ENCODE measurements at places on chromosomes 5 and 9.
A peak's percentile ranks its signal among the peaks of the same experiment; 100 is the strongest.

DNA sequence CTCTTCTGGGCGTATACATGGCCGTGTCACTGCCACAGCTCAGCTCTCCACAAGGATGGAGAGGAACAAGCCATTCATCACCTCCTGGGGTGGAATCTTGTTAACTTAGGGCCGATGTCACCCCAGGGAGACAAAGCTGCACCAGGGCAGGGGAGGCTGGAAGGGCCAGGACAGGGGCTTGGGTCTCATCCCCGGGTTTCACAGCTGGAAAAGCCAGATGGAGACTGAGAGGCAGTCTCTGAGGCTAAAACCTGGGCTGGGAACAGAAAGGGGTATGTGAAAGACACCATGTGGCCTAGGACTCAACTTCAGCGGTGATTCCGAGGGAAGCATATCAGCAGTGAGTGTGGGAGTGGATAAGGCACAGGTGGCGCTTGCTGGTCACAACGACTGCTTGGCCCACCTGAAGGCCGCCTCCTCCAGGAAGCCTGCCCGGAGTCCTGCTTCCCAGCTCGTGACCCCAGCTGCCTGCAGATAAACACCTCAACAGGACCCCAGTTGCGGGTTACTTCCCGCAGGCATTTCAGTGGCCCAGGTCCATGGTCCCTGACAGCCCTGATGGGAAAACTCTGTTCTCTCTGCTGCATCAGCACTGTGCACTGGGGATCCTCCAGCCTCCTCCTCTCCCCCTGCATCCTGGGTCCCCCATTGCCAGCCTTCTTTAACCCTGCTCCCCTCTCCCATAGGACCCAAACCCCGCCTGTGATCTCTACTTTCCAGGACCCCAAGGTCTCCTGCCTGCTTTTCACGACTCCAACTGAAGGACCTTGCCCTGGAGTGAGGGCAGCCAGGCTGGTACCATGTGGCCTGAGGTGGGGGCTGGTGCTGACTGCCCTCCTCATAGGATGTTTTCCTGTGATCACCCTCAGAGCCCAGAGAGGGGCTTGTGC, 51.7 kb upstream of the FCN1 start:
- no peak for DNase-seq

DNA sequence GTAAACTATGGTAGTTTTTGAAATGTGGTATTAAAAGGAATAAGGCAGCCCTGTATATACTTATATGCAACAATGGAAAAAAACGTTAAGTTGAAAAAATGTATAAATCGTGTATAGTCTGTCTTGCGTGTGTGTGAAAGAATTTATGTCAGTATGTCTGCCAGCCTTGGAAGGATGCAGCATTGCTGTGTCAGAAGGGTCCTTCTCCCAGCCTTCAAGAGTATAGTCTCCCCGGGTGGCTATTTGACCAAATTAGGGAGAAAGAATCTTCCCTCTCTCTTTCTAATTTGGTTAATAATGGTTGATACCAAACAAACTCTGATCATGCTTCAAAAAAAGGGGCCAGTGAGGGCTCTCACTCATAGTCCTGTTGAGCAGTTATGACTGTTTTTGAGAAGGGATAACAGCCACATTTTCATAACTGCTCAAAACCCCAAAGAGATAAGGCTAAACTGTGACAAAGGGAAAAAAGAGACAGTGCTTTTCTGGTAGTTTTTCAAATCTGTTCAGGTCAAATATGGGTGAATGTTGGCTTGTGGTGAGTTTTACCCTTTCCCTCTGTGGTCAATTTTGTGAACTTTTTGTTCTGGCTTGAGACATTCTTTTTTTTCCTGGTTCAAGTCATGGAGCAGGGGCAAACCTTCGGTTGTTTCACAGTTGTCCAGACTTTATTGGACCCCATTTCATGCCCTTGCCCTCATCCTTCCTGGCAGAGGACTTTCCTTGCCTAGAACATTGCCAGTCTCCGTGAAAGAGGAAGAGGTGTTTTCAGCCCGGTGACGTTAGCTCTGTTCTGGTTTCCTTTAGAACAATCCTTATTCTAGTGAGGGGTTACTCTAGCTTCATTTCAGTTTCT, 21.0 kb downstream of the SNX30 start:
- no peak for DNase-seq

DNA sequence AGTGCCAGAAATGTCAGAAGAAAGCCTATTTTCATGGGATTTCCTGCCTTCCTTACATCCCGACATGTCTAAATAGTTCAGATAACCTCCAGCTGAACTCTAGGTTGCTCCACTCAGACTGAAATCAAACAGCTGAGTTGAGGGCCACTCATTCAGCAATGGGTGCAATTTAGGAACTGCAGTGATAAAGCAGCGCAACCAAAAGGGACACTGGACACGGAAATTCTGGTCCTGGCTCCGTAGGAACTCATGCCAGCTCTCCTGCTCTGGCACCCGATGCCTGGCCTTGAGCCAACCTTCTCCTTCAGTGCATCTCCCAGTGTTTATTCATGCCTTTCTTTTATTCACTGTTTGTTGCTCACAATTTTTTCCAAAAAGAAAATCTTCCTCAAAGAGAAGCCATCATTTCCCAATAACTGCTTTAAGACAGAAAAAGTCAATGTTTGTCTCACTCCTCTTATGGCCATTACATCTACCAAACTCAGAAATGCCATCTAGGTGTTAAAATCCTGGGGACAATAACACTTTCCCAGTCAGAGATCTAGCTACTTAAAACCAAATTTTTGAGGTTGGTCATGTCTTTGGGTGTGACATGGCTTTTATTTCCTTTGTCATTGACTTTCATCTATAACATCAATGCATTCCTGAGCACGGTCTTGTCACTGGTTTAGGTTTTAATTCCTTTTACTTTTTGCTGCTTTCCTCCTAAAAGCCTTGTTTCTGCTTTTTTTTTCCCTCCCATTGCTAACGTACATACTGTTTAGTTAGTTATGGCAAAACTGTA, 126.9 kb downstream of the PDE4D start:
- no peak for DNase-seq

DNA sequence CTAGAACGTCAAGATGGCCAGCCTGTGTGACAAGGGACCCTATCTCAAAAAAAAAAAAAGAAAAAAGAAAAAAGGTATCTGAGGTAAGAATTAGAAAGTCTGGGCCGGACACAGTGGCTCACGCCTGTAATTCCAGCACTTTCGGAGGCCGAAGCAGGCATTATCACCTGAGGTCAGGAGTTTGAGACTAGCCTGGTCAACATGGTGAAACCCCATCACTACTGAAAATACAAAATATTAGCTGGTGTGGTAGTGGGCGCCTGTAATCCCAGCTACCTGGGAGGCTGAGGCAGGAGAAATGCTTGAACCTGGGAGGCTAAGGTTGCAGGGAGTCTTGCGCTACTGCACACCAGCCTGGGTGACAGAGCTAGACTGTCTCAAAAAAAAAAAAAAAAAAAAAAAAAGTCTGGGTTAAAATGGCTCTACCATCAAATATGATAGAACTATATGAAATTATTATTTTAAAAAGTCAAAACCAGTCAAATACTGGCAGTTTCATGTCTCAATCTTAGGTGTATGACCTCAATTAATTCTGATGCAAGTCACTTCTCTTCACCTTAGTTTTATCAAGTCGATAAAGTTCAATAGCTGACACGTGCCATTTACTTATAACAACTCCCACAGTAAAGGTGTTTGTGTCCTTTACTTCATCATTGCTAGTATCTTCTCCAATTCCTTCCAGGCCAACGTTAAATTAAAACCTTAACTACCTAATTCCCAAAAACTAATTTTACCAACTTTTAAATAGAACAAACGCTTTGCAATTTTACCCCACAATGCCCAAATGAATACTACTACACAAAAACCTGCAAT, 1.1 kb downstream of the RPS23 start:
- DNase-seq: no peak

GRCh38 chr5:124544366-124545055, 201.9 kb downstream of the ZNF608 start:
- no peak for DNase-seq

DNA sequence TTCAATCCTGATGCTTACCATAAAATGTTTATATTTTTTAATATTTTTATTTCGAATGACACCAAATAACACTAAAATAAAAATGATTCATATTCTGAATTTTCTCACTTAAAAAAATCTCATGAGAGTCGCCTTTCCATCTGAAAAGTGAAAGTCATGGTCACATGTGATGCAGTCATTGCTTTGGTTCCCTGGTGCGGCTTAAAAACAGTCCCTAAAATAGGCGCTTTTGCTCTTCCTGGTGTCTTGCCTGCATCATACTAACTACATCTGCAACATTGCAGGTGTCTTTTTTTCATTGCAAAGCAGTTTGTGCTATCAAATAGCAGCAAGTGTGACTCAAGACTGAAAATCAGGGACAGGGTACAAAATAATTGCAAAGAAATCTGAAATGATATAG, 185.2 kb upstream of the NREP start:
- DNase-seq: no peak

GRCh38 chr9:126301985-126302603, 24.5 kb upstream of the MVB12B start:
- DNase-seq: peak; percentile 49

DNA sequence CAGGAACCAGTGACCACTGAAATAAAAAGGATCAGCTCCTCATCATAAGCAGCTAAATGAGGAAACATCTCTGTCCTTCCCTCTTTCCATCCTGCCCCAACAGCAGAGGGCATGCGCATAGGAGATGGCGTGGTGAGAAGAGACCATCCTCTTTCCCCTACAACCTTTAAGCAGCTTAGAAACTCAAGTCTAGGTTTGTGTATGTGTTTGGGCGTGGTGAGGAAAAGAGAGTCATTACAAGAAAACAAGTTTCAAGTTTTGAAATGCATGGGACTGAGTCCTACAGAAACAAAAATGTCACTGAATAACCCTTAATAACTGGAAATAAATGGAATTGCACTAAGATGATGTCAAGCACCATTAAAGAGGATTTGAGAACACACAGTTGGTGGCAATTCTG, 96.4 kb upstream of the IL12B start:
- no peak for DNase-seq

GRCh38 chr5:172795318-172795977, 24.5 kb upstream of the DUSP1 start:
- DNase-seq: no peak

DNA sequence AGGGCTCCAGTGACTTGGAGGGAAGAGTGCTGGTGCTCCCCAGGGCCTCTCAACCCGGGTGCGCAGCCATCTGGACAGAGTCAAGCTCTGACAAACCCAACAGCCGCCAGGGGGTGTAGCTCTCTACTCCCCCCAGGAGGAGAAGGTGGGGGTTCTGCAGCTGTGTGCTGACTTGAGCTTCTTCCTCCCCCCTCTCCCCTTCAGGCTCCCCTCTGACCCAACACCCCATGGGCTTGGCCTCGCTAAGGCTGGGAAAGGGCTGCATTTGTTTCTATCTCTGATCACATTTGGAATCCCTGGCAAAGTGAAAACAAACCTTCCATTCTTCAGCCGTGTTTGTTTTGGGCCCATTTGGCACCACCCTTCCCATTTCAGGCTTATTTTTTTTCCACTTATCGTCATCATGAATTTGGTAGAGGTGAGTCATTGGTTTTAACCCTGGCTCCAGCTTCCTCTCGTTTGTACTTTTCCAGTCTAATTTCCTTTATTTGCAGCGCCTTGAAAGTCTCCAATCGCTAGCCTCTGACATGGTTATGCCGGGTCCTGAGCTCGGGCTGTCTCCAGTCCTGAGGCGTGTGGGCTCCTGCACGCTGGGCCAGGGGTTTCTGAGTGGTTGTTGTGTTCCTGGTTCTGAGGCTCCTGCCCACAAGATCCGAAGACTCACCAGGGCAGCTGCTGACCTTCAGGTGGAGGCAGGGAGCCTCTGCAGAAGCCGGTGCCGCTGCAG, 36.1 kb downstream of the DAP start:
- no peak for DNase-seq

- no peak for DNase-seq
Observed at GRCh38 chr9:3514786-3515185, 11.0 kb downstream of the RFX3 start.

DNA sequence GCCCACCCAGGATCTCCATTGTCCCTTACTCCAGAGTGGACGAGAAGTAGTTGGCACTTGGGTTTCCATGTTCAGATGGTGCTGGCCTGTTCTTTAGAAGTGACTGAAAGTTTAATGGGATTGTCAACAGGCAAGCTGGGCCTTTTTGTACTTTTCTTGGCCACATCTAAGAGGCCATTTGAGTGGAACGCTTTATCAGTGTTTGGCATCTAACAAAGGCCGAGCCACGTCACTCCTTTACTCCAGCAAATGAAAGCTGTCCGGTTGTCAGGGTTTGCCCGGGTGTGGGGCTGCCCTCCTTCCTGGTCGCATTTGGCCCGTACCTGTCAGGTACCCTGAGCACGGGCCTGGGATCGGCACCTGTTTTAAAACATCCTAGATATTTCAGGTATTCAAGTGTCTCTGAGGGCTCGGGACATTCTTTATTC, 71.5 kb downstream of the RCL1 start:
- DNase-seq: no peak

DNA sequence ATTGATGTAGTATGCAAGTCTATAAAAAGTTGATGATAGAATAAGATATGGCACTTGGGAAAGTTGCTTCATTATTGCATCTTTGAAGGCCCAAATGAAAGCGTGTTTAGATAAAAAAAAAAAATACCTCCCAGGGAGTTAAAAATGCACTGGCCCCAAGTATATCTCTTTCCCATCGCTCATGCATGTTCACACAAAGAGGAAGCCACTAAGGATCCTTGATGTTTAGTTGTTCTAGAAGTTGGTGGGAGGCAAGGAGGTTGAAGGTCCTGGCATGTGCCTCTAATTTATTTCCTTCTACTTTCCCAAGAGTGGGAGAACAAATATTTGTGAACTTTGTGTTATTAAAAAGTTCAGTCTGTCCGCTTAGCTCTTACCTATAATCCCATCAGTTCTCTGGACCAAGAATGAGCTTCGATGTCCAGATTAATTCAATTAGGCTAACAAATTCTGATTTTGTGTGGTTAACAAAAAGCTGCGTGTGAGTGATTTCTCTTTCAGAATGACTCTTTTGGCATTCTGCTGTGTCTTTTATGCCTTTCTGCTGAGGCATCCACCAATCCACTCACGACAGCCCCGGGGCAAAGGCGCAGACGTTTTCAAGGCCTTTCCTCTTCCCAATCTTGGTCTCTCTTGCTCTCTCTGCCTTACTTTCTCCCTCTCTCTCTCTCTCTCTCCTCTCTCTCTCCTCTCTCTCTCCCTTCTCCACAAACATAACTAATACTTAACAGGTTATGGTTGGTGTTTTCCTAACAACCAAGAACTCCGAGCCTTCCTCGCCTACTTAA, 135.1 kb upstream of the ERCC6L2 start:
- DNase-seq: no peak

DNA sequence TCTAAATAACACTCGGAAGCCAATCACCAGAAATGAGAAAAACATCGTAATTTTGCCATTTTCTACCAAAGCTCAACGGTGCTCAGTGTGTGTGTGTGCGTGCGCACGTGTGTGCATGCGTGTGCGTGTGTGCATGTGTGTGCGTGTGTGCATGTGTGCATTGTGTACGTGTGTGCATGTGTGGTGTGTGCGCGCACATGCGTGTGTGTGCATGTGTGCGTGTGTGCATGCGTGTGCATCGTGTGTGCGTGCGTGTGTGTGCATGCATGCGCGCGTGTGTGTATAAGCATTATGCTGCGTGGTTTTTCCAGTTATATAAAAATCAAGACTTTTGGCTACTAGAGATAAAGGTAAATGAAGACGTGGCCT, 165.0 kb downstream of the DAB2IP start:
- no peak for DNase-seq

Measured in anterior cingulate cortex (tissue), 58 donors.